Renal pelvis (tissue), 12 donors: ENCODE measurements at places on chromosomes 7 and 10.

GRCh38 chr10:7906128-7906527, 87.8 kb downstream of the TAF3 start:
- DNase-seq: no peak

- DNase-seq: peak; percentile 17
Measured at GRCh38 chr7:51645702-51646298, 329.2 kb upstream of the COBL start.

DNA sequence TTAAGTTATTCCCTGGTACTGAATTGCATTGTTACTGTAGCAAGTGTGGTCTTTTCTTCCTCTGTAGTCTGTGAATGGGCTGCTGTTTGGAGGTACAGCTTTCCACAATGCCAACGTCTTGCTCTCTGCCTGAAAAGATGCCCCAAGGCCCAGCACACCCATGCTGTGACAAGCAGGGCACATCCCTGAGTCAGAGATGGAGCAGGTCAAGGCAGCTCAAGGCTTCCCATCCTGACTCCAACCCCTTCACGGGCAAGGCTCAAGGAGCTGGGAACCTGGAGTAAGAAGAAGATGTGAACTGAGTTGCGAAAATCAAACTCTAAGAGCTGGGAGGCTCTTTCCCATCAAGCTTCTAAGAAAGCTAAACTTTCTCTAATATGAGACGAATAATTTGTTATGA, 27.2 kb downstream of the SVIL start:
- no peak for DNase-seq

GRCh38 chr10:1078668-1079067, 22.5 kb downstream of the WDR37 start:
- DNase-seq: no peak

- DNase-seq: no peak
Measured at GRCh38 chr10:58618158-58618676, 105.5 kb downstream of the BICC1 start.

- no peak for DNase-seq
Measured at GRCh38 chr7:146764458-146764857, 647.9 kb downstream of the CNTNAP2 start.

DNA sequence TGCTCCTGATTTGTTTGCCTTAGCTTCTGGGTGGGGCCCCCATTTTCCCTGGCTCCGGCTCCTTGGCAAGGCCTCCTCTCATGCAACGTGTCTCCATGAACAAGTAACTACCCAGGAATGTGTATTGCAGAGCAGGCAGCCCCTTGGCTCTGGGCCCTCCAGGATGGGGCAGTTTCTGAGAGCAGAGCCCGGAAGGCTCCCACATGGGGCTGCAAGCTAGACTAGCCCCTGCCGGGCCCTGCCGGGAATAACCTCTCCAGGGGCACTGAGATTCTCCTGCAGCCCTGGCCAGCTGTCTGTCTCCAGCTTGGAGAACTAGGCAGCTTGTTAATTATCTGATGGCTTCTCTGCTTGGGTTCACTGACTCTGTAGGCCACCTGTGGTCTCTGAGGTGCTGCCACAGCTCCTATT, 184.0 kb upstream of the INHBA start:
- no peak for DNase-seq

DNA sequence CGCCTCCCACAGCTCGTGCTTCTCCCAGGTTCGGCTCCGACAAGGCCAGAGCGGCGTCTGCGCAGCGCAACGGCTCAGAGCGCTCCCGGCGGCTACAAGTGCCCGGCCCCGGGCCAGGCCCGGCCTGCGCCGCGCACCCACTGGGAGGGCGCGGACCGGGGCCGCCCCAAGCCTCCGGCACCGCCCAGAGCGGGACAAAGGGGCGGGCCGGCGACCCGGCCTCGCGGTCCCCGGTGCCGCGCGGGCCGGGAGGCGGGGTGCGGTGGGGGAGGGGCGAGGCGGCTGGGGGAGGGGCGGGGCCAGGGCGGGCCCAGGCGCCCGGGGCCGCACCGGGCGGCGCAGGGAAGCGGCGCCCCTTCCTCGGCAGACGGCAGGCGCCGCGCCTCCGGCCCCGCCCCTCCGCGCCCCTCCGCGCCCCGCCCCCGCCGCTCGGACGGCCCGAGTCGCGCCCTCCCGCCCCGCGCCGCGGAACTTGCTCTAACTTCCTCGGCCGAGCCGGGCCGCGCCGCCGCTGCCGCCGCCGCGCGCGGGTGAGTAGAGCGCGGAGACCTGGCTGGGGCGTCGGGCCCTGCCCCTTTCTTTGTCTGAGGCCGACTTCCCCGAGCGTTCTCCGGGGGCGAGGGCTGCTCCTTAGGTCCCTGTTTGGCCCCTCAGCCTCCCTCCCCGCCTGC, at the start of gene TSPAN14:
TSS of gene TSPAN14 (plus strand) at position 469 of the 671 bp plus-strand sequence. CDS start 34,924 bp downstream, outside the sequence.
- peak; percentile 82 for DNase-seq

DNA sequence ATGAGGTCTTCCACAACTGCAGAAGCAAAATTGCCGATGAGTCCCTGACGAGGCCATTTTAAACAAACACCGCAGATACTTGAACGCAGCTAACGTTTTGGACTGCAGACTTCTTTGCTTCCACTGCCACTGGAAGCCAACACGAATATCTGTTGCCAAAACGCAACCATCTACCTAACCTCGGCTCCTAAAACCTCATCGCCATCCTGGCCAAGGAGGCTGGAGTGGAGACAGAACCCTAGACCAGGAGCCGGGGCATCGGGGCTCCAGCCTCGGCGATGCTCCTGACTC, 493 bp downstream of the WDR91 start:
- no peak for DNase-seq

- no peak for DNase-seq
Measured at GRCh38 chr7:127152423-127152822, 100.3 kb downstream of the GRM8 start.

DNA sequence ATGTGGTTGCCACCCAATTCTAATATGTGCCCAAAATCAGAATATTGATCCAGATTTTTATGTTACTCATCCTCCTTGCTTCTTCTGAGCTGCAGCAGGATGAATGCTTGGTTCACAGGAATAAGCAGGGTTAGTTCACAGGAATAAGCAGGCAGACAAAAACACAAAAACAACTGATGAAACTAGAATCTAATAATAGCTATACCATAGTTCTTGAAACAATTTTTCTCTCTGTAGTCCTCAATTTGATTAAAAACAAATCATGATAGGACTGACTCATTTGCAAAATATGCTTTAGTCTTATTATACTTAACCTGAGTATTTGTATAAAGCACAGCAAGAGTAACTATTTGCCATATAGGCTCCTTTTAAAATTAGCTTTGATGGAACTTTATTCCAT, 24.4 kb upstream of the ARHGAP12 start:
- no peak for DNase-seq

DNA sequence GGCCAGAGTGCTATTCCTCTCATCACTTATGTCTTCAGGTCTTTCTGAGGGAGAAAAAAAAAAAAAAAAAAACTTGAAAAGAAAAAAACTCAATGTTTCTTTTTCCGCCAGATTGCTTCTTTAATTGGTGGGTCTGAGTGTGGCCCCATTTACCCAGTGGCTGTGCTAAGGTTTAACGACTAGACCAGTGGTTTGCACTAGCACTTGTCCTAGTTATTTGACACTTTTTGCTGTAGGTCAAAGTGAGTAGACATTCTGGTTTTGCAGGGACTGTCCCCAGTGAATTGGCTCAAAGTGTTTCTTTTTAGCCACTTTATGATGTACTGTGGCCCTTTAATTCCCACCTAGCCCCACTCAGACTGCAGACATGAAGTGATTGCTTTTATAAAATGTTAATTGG, 273.3 kb downstream of the PTEN start:
- DNase-seq: no peak

GRCh38 chr7:106243893-106244292, 40.9 kb downstream of the NAMPT start:
- DNase-seq: no peak

- DNase-seq: no peak
Measured at GRCh38 chr7:7536396-7537019, 835 bp upstream of the COL28A1 start.

GRCh38 chr7:106603346-106603745, 57.6 kb downstream of the CCDC71L start:
- no peak for DNase-seq

DNA sequence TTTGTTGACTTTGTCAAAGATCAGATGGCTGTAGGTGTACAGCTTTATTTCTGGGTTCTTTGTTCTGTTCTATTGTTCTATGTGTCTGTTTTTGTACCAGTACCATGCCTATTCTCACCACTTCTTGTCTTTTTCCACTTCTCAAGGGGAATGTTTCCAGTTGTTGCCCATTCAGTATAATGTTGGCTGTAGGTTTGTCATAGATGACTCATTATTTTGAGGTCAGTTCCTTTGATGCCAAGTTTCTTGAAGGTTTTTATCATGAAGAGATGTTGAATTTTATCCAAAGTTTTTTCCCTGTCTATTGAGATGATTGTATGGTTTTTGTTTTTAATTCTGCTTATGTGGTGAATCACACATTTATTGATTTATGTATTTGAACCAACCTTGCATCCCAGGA, 216.7 kb upstream of the RNF32 start:
- DNase-seq: no peak

- peak; percentile 43 for DNase-seq
Measured at GRCh38 chr7:158549616-158550393, 37.8 kb downstream of the PTPRN2 start.

DNA sequence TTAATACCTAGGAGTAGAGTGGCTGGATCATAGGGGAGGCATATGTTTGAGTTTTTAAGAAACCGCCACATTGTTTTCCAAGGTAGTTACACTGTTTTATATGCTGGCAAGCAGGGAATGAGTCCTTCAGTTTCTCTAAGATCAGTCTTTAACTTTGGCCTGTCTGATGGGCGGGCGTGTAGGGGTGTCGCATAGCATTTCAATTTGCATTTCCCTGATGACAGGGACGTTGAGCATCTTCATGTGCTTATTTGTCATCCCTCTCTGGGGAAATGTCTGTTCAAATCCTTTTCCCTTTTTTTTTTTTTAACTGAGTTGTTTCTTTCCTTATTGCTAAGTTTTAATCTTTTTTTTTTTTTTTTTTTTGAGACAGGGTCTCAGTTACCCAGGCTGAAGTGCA, 9.8 kb downstream of the MTG1 start:
- no peak for DNase-seq

- DNase-seq: peak; percentile 33
Measured at GRCh38 chr10:9733766-9734165, 1283.9 kb upstream of the CELF2 start.

DNA sequence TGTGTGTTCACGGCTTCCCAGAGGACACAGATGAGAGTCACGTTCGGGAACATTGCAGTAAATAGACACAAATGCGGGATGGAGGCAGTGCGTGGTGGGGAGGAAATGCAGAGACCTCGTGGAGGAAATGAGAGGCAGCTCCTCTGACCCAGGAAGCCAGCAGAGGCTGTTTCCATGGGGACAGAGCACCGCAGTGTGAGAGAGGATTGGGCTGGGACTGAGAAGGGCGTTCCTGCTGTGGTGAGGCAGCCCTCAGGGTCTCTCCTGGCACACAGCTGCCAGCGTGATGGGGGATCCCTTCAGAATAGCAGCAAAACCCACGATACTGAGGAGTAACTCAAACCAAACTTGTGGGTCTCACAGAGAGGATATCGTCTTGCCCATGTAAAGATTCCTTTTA, 21.7 kb upstream of the BHLHA15 start:
- DNase-seq: no peak

- DNase-seq: no peak
Measured at GRCh38 chr10:17169803-17170202, 31.7 kb downstream of the TRDMT1 start.

DNA sequence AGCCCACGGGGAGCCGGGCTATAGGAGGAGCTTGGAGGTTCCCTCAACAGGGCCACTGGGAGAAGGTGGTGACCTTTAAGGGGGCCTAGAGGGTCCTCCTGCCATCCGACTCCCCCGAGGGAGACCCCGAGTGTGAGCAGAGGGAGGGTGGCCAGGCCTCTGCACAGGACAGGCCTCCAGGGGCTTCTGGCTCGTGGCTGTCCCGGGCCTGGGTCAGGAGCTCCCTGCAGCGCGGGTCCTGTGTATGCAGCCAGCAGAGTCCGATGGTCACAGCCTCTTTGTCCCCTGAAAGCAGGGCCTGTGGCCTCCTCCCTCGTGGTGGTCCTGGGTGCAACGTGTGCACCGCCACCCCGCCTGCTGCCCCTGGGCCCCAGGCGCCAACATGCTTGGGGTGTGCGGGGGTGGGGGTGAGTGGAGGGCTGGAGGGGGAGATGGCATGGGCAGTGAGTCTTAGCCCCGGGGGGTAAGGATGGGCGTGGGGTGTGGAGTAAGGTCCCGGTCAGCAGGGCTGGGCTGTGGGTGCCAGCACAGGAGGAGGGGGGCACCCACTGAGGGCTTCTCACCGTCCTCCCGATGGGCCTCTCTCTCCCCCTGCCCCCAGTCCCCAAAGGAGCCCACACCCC, 27.1 kb downstream of the UNCX start:
- DNase-seq: no peak

- no peak for DNase-seq
Measured at GRCh38 chr7:154929006-154929726, 73.8 kb downstream of the PAXIP1 start.
